ENCODE measurements at places on chromosomes 4 and X.

DNA sequence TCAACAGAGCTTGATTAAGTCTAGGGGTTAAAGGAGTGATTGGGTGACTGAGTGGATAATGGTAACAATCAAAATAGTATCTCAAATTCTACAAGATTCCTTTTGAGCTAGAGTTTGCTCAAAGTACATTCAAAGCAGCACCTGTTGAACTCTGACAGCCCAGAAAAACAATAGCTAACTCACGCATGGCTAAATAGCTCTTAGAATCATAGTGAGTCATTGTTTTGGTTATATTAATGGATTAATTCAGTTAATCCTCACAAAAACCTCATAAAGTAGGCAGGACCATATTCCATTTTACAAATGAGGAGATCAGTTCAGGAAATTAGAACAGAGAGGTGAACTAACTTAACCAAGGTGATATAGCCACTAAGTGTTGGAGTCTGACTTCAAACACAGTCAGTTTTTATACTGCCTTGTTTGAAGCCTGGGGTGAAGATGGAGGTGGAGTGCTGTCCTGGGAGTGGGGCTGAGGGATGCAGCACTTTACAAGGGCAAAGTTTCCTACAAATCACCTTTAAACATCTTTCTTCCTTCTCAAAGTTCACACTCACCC is 35.9 kb upstream of the PPM1K start:
- DNase-seq = no peak

DNA sequence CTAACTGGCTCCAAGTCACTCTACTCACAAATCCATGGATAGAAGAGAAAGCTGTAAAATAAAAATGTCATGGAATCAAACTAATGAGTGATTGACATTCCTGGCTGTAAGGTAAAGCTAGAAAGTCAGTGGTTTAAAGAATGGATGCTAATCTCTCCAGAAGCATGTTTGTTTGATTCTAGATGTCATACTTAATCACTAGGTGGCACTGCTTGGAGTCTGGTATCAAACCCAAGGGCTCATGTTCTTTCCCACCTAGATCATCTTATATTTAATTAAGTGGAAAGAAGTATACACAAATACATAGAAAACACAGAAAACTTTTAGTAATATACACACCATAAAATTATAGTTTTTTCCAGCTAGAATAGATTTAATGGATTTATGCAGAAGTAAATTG is 2666.6 kb downstream of the PCDH7 start:
- DNase-seq = no peak

- DNase-seq = no peak
These were observed 40.5 kb upstream of the PRKG2 start for GRCh38 chr4:81255524-81255923.

- no peak for DNase-seq
These were observed 466.1 kb upstream of the GRID2 start for GRCh38 chr4:91837608-91838029.

- DNase-seq = no peak
These were observed 100.1 kb downstream of the CEP135 start for GRCh38 chr4:56048702-56049431.

DNA sequence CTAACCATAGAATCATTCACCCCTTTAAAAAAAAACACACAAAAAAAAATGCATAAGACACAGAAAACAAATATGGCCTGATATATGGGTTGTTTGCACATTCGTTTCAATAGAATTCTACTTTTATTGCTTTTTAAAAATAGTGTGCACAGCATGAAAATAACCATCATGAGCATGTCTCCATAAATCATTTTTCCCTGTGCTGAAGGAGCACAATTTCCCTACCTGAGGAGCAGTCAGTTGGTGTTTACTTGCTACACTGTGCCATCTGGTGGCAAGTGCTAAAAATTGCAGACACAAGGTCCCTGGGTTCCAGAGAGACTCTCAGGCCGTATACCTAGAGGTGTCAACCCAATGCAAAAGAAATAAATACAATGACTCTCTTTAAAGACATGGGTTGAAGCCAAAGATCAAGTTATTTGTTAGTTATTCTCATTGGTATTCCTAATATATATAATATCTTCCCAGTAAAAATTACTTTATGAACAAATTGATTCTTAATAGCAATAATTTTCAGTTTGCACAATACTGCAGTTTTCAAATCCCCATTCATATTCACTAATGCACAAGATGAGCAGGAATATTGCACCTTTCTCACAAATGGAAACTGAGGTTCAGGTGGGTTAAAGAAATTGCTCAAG is 551.4 kb downstream of the IQCM start:
- DNase-seq = no peak

- no peak for DNase-seq
These were observed at the start of gene NOX1 for GRCh38 chrX:100874325-100874724. Gene NOX1, minus strand, starts transcription at chrX:100874359. Its CDS starts 220 bp downstream, at chrX:100874139.

- no peak for DNase-seq
These were observed 59.3 kb downstream of the RWDD4 start for GRCh38 chr4:183599690-183600089.

DNA sequence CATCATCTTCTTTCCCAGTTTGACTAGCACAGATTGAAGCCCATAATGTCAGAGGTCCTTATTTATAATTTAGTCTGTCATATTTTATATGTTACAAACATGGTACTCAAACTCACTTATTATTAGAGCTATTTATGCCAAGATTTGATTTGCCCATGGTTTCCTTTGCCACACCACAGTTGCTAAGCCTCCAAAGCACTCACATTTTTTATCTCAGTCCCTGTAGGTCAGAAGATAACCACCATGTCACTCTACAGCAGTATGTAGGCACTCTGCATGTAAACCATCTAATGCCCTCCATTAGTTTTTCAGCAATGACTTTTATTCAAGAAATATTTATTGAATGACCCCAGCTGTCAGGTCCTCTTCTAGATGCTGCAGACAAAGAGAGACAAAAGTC is 6.7 kb downstream of the STATH start:
- no peak for DNase-seq

GRCh38 chr4:6047130-6047673 is 29.0 kb upstream of the C4orf50 start:
- no peak for DNase-seq

DNA sequence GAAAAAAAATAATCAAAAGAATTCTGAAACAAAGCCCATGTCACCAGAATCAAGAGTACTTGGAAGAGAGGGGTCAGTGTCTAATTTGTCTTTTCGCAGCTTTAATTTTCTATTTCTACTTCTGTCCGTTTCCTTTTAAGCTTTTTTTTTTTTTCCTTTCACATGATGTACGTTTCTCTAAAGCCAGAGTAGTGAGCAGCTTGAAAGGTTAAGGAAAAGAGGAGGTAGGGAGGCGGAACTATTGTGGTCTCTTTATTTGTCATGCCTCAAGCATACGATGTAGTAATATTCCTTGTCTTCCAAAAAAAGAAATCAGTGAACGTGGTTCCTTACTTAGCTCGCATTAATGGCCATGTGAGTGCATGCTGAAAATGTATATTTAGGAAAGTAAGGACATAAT is 311.5 kb downstream of the TENM3 start:
- no peak for DNase-seq

- peak; percentile 8 for DNase-seq
These were observed 132.1 kb downstream of the DIPK2B start for GRCh38 chrX:45068569-45068968.

GRCh38 chr4:107945809-107946208 is 14.5 kb downstream of the CYP2U1 start:
- DNase-seq = no peak

DNA sequence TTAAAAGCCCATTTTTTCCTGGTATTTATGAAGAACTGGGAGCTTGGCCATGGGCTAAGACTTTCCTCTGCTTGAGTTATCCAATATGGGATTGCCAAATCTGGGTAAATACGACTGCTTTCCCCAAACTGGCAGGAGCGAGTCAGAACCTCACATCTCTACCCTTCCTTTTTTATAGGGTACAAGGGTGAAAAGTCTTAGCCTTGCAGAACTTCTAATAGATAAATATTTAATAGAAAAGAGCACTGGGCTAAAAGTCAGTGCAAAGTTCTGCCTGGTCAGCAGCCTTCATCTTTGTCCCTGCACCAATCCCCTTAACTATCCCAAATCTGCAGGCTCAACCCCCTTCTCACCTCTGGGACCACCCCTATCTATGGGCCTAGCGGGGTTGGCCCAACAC is 61.6 kb upstream of the ACSL1 start:
- no peak for DNase-seq

GRCh38 chr4:27055221-27055760 is 194.7 kb downstream of the STIM2 start:
- DNase-seq = no peak

GRCh38 chrX:133983256-133983973 is 2.0 kb downstream of the GPC3 start:
- DNase-seq = no peak

DNA sequence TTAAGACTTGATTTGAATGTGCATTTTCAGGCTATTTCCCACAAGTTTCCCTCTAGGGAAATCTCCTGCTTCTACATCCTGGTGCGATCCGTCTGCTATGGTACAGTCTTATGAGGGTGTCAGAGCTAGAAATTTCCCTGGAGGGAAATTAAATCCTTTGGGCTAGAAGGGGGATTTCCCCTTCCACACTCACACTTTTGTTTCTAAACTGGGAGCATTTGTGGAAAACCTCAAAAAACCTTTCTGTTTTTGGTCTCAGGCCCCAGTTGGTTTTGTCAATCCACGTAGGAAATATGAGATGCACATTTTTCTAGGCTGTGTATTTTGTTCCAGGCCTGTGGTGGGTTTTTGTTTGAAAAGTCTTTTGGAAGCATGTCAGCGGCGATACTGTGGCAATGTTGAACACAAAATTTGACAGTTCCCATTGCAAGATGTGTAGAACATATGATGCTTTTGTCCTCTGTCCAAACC is 17.8 kb downstream of the HMGB3 start:
- no peak for DNase-seq

GRCh38 chrX:133847340-133847994 is 137.9 kb downstream of the GPC3 start:
- DNase-seq = no peak

- no peak for DNase-seq
These were observed 2.1 kb downstream of the MTM1 start for GRCh38 chrX:150570512-150570911.

- no peak for DNase-seq
These were observed 47.9 kb downstream of the RGS12 start for GRCh38 chr4:3340700-3341083.

DNA sequence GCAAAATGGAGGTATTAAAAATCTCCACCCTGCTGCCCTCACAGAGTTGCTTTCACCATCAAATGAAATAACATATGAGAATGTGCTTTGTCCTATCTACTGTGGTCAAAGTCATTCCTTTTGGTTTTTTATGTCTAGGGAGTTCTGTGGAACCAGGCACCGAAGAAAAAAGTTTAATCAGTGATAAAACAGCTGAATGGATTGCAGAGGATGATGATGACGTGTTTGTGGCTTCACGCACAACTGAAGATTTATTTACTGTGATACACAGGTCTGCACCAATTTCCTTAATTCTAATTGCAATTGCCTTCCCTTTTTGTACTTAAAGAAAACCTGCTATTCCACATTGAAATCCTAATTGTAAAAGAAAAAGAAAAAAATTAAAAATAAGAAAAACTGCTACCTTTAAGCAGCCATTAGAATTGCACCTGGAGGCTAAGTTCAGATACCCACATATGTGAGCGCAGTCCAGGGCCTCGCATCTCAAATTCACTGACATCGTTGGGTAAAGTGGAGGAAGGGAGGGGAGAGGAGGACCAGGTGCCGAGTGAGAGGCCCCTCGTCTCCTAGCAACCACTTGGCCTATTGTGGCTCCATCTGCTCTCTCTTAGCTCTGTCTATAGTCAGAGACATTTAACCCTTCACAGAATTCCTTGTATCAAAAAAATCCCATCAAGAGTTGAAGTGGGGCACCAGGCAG is 10.5 kb upstream of the RTL5 start:
- DNase-seq = no peak

- DNase-seq = no peak
These were observed 115.7 kb downstream of the NDST4 start for GRCh38 chr4:114997576-114998247.

- DNase-seq = no peak
These were observed 81.0 kb downstream of the MGST2 start for GRCh38 chr4:139746431-139747171.

DNA sequence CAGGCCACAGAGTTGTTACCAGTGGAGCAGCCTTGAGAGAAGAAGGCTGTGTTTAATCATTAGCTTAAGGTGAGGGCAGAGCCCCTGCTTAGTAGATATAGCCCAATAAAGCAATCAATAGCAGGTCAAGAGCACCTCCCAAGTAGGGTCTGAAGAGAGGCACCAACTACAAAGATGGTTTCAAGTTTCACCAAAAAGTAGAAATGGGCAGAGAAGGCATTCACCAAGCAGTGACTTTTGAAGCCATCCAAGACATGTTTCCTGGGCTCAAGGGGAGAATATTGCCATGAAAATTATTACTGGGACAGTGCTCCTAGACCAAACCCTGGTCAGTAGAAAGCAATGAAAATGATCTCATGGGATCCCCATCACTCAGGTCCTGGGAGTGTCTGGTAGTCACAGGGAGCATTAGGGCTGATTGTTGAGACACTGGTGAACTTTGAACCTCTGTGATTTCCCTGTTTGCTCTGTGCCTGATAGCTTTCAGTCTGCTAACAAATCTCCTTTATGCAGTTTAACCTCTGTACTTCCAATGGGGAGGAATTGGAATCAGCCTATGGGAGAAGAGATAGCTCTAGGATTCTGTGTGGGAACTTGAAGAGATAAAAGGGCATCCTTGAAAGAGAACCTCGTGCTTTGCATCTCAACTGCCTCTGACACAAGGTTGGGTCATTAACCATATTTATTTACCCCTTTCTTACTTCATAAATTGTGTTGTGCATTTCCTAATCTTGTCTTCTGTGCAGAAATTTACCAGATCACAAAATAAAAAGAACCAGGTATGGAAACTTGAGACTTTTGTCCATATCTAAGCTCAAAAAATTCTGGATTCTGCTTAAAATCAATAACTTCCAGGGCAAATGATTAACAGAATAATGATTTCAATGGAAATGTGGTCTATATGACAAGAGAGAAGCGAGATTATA is 9.3 kb upstream of the OTC start:
- no peak for DNase-seq

DNA sequence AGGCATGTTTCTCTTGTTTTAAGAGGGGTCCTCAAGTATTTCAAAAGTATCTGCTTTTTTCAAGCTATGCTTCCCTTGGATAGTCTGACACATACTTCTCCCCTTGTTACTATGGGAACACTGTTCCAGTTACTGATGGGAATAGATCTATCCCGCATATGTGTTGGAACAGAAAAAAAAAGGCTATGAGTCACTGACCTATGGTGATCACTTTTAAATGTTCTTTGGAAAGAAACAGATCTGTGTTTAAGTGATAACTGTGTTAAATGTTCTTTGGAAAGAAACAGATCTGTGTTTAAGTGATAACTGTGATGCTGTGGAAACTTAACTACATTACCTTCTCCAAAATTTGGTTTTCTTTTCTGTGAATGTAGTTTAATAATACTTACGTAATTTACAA is 303.2 kb downstream of the TEX13C start:
- no peak for DNase-seq

- peak; percentile 52 for DNase-seq
These were observed 22.6 kb downstream of the SLC25A4 start for GRCh38 chr4:185165605-185166063.

- DNase-seq = no peak
These were observed 61.3 kb upstream of the CASK start for GRCh38 chrX:41984628-41985027.
